NCI-H2107 (cell line): ENCODE measurements at places on chromosomes 5 and 9.

DNA sequence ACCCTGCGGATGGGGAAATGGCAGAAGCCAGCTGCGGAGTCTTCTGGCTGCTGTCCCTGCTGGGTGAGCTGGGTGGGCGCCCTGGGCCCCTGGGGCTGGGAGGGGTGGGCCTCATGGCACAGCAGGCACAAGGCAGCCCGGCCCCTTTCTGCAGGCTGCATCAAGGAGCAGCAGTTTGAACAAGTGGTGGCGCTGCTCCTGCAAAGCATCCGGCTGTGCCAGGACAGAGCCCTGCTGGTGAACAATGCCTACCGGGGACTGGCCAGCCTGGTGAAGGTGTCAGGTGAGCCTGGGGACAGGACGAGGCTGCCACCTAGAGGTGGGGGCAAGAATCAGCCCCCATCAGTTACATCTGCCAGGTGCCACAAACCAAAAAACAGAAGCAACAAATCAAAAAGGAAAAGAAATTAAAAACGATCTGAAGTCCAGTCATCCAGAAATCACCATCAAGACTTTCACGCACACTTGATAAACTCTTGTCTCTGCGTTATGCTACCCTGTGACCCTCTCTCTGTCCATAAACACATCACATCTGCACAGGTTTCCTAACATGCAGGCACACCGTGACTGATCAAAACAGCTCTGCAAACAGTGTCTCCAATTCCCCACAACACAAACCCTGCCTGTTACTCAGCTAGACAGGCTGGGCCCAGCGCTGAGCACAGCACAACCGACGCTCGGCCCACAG is 13.9 kb downstream of the REXO4 start:
- peak; percentile 29 for DNase-seq

GRCh38 chr9:2623288-2624050 is 1.9 kb downstream of the VLDLR start:
- DNase-seq: no peak

- DNase-seq: no peak
Observed at GRCh38 chr9:121348221-121348620, 21.8 kb downstream of the STOM start.

- no peak for DNase-seq
Observed at GRCh38 chr5:172412724-172413286, 41.5 kb downstream of the SH3PXD2B start.

DNA sequence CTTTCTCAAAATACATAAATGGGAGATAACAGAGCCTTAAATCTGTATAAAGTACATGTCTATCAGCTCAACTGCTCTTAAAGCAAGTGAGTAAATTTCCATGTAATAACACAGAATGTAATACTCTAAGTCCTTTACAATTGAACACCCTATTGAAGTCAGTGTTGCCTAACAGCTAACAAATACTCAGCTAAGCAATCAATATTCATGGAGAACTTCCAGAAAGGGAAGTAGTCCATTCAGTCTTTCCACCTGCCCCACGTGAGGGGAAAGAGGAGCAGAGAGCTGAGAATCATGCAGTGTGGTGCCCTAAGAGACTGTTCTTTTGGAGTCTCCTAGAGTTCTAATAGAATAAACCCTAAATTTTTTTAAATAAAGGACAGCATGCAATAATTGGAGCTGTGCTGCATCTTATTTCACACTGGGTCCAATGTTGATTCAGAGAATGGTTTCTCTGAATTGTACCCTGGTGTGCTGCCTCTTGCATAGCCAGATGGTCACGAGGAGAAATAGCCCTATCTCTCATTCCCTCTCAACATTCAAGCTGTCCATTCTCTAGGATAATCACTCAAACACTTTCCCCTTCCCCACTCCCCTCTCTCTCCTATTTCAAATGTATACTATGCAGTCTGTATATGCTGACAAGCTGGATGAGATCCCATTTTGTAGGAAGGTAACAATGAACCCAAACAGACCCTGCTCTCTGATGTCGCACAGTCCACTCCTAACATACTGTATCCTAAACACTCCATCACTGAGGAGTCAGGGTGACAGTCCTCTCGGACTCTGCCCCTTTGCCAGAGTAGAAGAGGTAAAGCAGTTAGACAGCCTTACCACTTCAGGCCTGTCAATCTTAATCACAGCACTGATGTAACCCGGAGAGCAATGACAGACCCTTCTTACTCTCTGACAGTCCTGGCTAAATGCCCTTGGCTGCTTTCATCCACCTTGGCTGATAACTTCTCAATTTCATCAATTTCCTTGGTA is 134.8 kb downstream of the EPB41L4A start:
- no peak for DNase-seq

GRCh38 chr5:31100781-31101310 is 92.6 kb upstream of the CDH6 start:
- DNase-seq: no peak

- DNase-seq: no peak
Observed at GRCh38 chr5:29885595-29885994, 1307.9 kb upstream of the CDH6 start.

- no peak for DNase-seq
Observed at GRCh38 chr5:76901522-76901921, 51.3 kb upstream of the CRHBP start.

GRCh38 chr9:136714096-136714892 is 1.9 kb downstream of the DIPK1B start:
- no peak for DNase-seq

DNA sequence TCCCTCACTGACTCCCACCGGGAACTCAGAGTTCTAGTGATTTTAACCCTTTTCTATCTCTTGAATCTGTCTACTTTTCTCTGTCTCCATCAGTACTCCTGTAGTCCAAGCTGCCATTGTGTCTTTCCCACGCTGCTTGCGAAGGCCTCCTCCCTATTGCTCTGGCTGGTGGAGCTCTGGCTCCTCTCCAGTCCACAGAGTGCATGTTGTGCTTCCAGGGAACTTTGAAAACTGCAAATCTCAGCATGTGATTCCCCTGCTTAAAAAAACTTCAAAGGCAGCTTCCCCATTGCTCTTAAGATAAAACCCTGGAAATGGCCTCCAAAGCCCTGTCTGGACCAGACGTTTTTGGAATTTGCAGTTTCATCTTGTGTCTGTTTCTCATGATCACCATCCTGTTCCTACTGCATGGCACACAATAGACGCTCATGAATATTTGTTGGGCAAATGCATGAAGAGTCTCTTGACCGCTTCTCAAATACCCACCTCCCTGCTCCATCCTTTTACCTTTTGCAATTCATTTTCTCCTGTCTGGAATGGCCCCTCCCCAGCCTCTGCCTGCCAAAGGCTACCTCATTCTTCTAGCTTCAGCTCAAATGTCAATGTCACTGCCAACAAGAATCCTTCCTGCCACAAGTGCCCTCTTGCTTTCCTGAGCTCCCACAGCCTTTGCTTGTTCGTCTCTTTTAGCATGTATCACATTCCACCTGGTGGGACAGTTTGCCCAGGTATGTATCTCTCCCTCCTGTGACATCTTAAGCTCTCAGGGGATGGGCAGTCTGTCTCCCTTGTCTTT is 293.2 kb downstream of the ARHGAP26 start:
- DNase-seq: peak; percentile 11

DNA sequence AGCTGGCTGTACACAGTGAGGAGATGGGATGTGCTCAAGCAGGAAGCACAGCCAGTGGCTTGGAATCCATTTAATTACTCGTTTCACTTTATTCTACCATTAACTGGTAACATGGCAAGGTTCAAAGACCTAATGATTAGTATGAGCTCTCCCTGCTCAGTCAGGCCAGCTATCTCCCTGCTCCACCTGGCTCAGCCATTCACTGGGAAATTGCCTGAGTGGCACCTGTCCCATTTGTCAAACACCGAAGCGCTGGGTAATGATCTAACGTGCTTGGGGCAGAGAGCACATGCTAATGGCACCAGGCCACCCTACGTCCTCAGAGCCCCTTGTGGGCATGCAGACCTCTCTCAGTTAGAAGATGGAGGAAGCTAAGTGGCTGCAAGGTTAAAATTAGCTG is 162.2 kb downstream of the TTLL11 start:
- no peak for DNase-seq

GRCh38 chr5:39420482-39421145 is 4.2 kb downstream of the DAB2 start:
- DNase-seq: no peak

GRCh38 chr5:53950621-53951020 is 359.8 kb downstream of the ARL15 start:
- DNase-seq: no peak

GRCh38 chr9:114154600-114155102 is 686 bp upstream of the COL27A1 start:
- DNase-seq: no peak

GRCh38 chr9:100277166-100277979 is 75.4 kb downstream of the TEX10 start:
- DNase-seq: no peak

- DNase-seq: no peak
Observed at GRCh38 chr5:54361691-54362411, 51.5 kb upstream of the ARL15 start.
